T-cell (primary cell): ENCODE measurements at places on chromosomes 2 and 18.

- DNase-seq, result no peak
These were observed 413.6 kb downstream of the THSD7B start for GRCh38 chr2:137178951-137179377.

DNA sequence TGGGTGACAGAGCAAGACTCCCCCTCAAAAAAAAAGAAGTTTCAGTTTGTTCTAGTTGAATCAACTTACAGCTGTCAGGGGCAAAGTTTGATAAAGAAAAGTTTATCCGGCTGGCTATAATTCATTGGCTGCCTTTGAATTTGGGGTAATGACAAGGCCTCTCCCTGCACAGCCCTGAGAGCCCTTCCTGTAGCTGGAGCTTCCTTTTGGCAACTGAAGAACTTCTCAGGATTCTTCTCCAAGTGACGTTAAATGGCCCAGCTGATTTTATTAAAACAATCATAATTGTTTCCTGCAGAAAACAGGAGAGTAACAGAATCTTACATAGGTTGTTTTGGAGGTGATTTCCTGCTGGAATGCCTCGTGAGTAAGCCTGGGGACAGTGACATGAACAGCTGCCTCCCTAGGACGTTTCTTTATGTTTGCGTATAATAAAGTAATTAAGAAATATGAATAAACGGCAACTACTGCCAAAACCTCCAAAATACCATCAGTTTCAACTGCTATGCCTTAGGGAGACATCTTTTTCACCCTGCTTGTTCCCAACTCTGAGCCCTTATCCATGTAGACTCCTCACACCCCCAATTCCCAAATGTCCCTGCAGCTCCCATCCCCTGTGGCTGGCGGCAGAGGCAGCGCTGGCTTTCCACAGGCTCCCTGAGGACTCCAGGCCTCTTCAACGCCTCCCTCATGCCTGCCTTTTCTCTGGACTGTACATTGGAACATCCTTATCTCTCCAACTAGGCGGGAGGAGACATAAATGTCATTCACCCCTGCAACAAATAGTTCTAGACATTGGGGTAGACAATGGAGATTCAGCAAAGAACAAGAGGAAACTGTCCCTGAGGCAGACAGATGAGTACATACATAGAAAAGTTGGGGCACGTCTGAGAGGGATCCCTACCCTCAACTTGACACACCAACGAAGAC lies 59.2 kb upstream of the FZD7 start:
- no peak for DNase-seq

- DNase-seq, result no peak
These were observed 22.6 kb downstream of the FOXI3 start for GRCh38 chr2:88429929-88430328.

DNA sequence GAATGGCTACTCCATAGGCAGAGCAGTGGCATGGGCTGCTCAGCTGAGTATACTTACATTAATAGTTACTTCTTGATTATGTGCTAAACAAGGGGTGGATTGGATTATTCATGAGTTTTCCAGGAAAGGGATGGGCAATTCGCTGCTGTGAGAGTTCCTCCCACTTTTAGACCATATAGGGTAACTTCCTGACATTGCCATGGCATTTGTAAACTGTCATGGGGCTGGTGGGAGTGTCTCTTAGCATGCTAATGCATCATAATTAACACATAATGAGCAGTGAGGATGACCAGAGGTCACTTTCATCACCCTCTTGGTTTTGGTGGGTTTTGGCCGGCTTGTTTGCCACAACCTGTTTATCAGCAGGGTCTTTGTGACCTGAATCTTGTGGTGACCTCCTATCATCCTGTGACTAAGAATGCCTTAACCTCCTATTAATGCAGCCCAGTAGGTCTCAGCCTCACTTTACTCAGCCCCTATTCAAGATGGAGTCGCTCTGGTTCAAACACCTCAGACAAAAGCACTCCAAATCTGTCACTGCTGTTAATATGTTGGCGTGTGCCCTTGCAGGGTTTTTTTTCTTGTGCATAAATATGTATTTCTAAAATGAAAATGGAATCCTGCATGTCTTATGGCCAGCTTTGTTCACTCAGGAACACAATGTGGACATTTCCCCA lies 56.0 kb downstream of the CYBRD1 start:
- DNase-seq, result no peak

GRCh38 chr2:22360735-22361374 lies 1024.1 kb upstream of the KLHL29 start:
- no peak for DNase-seq

DNA sequence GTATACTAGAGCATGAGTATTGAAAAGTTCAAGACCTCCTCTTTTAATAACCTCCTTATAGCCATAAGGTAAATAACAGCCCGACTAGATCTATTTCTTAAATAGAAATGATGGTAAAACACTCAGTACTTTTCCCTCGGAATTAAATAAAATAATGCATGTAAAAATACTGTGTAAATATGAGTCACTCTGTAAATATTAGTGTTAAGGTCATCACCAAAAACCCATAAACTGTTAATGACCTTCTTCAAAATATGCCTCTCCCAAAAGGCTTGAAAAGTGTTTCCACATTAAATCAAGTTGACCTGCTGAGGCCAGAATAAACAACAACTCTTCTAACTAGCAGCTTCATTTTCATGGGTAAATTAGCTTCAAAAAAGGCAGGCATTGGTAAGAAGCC lies 25.3 kb upstream of the BZW1 start:
- DNase-seq, result no peak

DNA sequence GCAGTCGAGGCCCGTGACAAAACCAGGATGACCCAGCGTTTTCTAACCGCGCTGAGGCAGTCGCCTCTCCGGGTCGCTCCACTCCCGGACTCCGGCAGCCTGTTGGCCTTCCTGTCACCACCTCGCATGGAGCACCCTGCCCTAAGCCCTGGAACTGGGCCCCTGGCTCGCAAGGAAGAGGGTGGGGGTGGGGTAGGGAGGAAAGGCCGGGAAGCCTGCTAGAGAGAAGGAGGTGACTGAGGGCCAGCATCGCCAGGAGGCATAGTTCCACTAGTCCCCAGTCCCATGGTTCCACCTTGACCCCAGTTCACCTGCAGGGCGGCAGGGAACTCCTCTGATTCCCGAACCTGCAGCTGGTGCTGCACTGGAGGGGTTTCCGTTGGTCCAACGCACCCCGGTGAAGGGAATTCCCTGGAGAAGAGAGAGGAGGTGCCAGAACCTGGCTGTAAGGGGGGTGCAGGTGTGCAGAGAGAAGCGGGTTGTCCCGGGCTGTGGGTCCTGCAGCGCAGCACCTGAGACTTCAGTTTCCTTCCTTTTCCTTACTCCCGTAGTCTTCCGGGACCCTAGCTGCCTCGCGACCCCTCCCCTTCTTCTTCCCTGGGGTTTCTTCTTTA lies 11.8 kb upstream of the EN1 start:
- DNase-seq, result peak; percentile 5

GRCh38 chr2:54158311-54158710 lies 42.9 kb downstream of the ACYP2 start:
- DNase-seq, result no peak

DNA sequence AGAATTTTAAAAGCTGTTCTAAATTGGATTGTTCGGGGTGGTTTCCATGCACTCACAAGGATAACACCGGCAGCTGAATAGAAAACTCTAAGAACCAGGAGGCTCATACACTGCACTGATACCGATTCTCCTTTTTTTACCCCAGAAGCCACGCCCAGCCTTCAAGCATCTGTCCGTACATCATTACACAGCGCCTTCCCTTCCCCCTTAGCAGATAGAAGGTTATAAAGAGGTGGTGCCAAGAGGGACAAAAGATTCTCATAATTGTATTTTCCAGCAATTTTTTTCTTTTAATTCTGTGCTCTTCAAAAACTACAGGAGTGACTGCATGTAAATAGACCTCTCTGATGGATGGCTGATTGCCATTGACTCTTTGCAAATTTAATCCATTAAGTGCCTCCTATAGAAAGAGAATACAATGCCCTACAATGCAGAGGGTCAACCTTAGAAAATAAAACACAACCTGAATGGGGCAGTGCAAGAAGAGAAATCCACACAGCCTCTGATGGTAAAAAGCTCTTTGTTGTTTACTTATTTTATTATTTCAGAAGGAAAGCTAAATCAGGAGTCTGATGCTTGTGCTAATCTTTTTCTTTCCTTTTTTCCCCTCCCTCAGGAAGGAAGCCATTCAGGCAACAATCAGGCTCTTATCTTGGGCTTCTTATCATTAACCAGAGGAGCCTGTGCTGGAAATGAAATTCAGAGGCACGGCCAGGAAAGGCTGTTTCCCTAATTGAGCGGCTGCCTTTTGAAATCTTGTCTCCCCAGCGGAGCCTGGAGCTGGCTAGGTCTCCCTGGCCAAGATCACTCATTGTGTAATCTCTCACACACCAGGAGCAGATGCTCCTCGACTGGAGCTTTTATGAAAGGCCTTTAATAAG lies 198.9 kb upstream of the NABP1 start:
- no peak for DNase-seq

GRCh38 chr2:15169326-15170069 lies 391.6 kb downstream of the NBAS start:
- no peak for DNase-seq

- DNase-seq, result no peak
These were observed 15.8 kb upstream of the RNU2-63P start for GRCh38 chr2:88032070-88032702.
